SK-N-SH (cell line): ENCODE measurements at places on chromosomes 1 and 21. TPM values are rescaled to one million over a fixed set of nuclear protein-coding genes. Genes with fewer than 3 reads are reported as not detected.

ZMYND12 gene
- 0.18 and 0.45 TPM in 2 replicates for polyA plus RNA-seq

PDC gene
- polyA plus RNA-seq: not detected in 2 replicates

CD53 gene
- not detected in 2 replicates for polyA plus RNA-seq

WNT4 gene
- polyA plus RNA-seq: 0.03 and 0.08 TPM in 2 replicates

LRRC38 gene
- 0.02 TPM in 1 of 2 replicates, not detected in the other for polyA plus RNA-seq

FOXD2 gene
- not detected in 2 replicates for polyA plus RNA-seq

LEFTY2 gene
- not detected in 2 replicates for polyA plus RNA-seq

HPCAL4 gene
- 0.15 and 0.55 TPM in 2 replicates for polyA plus RNA-seq

LRRC7 gene
- polyA plus RNA-seq: 0.02 and 0.03 TPM in 2 replicates

APCS gene
- polyA plus RNA-seq: not detected in 2 replicates

TRIM63 gene
- polyA plus RNA-seq: not detected in 2 replicates

TMPRSS15 gene
- 0.03 TPM in 1 of 2 replicates, not detected in the other for polyA plus RNA-seq

TMEM269 gene
- 0.05 and 0.08 TPM in 2 replicates for polyA plus RNA-seq

NTMT2 gene
- polyA plus RNA-seq: not detected in 2 replicates

CLCNKA gene
- 0.03 TPM in 2 replicates for polyA plus RNA-seq

DNAJC6 gene
- 1.9 and 2.5 TPM in 2 replicates for polyA plus RNA-seq

MPL gene
- polyA plus RNA-seq: not detected in 2 replicates

MIA3 gene
- polyA plus RNA-seq: 47.0 and 51.4 TPM in 2 replicates

IGSF5 gene
- 0.08 TPM in 1 of 2 replicates, not detected in the other for polyA plus RNA-seq

FCMR gene
- 0.05 and 0.15 TPM in 2 replicates for polyA plus RNA-seq

EXO5 gene
- polyA plus RNA-seq: 7.4 and 8.8 TPM in 2 replicates

EXTL1 gene
- polyA plus RNA-seq: 0.58 and 1.1 TPM in 2 replicates

PGD gene
- polyA plus RNA-seq: 75.3 and 76.2 TPM in 2 replicates

AGTRAP gene
- 45.1 and 66.2 TPM in 2 replicates for polyA plus RNA-seq

FCGR3B gene
- not detected in 2 replicates for polyA plus RNA-seq

PLOD1 gene
- 204 and 257 TPM in 2 replicates for polyA plus RNA-seq

RGL1 gene
- polyA plus RNA-seq: 8.3 and 10.7 TPM in 2 replicates

CCDC17 gene
- polyA plus RNA-seq: 0.31 and 0.41 TPM in 2 replicates

SPRR1A gene
- not detected in 2 replicates for polyA plus RNA-seq

TMEM125 gene
- not detected in 2 replicates for polyA plus RNA-seq

SPATA17 gene
- 0.81 and 1.2 TPM in 2 replicates for polyA plus RNA-seq
